ENCODE measurements at places on chromosomes 1 and 21. TPM values are rescaled to one million over a fixed set of nuclear protein-coding genes. Genes with fewer than 3 reads are reported as not detected.

The GPR25 gene
- polyA plus RNA-seq, result not detected

The SPRR1A gene
- polyA plus RNA-seq, result not detected

The FCRL2 gene
- polyA plus RNA-seq, result 0.11 TPM

The S100A8 gene
- 21.5 TPM for polyA plus RNA-seq

The ARMH1 gene
- polyA plus RNA-seq, result 8.6 TPM

Measured in right renal cortex interstitium (tissue), 3 donors.